ENCODE measurements at places on chromosomes 1 and 21.

DNA sequence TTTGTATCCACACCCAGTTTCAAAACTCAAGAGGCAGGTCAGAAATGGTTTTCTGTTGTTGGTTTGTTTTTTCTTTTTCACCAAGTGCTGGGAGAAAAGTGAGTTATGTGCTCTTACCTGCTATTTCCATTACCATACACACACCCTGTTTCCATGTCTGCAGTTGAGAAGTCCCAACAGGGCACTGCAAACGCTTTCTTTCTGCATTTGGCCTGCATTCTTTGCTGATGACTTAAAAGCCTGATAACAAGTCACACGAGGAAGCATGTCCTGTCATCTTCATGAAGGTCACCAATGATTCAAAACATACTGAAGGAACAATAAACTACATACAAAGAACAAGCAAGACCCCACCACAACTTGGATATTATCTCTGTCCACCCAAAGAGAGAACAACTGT is 24.8 kb upstream of the KCNE1 start:
- DNase-seq: no peak

- DNase-seq: no peak
Observed at GRCh38 chr1:241074507-241074906, 282.5 kb downstream of the RGS7 start.

DNA sequence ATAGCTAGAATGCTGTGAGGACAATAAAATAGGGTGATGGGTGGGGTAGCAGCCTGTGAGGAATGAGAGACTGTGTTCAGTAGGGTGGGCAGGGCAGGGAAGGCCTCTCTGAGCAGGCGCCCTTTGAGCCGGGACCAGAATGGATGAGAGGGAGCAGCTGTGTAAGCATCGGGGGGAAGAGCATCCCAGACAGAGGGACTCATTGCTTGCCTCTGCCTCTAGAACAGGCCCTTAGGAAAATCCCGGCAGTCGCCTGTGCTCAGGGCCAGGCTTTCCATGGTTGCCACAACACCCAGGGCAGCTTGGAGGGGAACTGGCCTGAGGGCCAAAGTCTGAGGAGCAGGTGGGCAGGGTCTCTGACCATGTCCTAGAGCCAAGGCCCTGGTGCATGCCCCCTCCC is 774 bp downstream of the SLC2A7 start:
- DNase-seq: no peak

GRCh38 chr1:205310976-205311704 is 10.4 kb downstream of the NUAK2 start:
- no peak for DNase-seq

DNA sequence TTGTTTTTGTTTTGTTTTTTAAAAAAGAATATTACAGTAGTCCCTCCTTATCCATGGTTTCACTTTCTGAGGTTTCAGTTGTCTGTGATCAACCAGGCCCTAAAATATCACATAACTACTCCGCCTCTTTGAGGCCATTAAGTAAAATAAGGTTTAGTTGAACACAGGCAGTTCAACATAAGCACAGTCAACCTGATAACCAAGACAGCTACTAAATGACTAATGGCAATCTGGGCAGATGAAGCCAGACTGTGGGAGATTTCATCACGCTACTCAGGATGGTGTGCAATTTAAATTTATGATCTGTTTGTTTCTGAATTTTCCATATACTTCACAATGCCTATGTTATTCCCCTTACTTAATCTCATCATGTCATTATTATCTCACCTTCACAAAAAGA is 30.1 kb downstream of the LDLRAD1 start:
- DNase-seq: no peak

DNA sequence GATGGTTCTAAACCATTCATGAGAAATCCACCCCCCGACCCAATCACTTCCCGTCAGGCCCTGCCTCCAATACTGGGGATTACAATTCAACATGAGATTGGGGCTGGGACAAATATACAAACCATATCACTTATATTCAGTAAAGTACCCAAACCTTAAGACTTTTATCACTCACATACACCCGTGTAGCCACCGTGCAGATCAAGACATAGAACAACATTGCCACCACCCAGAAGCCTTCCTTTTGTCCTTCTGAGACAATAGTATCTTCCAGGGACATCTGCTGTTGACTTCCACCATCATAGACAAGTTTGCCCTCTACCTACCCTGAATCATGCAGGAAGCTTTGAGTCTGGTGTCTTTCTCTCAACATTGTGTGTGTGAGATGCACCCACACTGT is 37.5 kb downstream of the CLIC6 start:
- DNase-seq: no peak

DNA sequence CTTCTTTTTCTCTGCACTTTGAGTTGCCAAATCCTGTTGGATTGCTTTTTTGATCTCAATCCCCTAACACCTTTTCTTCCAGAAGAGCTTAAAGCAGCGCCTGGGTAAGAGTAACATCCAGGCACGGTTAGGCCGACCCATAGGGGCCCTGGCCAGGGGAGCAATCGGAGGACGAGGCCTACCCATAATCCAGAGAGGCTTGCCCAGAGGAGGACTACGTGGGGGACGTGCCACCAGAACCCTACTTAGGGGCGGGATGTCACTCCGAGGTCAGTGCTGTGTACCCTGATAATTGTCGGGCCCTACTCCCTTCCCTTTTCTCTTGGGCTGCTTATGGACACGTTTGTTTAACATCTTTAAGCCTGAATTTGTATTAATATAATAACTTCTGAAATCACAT is 8.3 kb downstream of the CHTOP start:
- DNase-seq: no peak

DNA sequence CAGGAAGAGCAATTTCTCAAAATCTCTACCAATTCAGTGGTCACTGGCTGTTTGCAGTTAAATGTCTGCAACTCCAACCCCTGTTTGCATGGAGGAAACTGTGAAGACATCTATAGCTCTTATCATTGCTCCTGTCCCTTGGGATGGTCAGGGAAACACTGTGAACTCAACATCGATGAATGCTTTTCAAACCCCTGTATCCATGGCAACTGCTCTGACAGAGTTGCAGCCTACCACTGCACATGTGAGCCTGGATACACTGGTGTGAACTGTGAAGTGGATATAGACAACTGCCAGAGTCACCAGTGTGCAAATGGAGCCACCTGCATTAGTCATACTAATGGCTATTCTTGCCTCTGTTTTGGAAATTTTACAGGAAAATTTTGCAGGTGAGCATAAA is 167.2 kb downstream of the CRB1 start:
- no peak for DNase-seq

DNA sequence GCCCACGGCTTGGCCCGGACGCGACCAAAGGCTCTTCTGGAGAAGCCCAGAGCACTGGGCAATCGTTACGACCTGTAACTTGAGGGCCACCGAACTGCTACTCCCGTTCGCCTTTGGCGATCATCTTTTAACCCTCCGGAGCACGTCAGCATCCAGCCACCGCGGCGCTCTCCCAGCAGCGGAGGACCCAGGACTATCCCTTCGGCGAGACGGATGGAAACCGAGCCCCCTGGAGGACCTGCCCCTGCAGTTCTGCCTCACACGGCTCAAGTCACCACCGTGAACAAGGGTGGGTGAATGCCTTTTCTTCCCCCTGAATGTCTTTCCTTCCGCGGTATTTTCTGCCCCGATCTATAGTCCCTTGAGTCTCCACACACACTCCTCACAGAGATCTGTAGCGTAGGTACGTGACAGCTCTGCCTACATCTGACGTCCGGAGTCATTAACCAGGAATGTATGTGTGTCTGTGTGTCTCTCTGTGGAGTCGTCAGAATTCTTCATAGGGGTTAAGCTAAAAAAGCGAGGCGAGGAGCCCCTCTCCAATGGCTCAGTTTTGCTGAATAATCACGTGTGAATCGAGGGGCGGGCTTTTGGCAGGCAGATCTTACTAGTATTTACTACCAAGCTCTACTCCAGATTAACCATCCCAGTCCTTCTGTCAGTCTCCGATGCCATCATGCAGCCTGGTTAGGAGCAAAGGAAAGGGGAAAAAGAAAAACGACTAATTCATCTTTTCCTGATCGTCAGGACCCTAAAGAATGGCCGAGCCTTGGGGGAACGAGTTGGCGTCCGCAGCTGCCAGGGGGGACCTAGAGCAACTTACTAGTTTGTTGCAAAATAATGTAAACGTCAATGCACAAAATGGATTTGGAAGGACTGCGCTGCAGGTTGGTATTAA is at the start of gene CDKN2C:
Gene CDKN2C (plus strand): TSS at position 635 of the 898 bp plus-strand sequence. CDS start 124 bp downstream, at position 759.
- DNase-seq: no peak

GRCh38 chr1:165942062-165942461 is 114.6 kb downstream of the UCK2 start:
- DNase-seq: no peak

DNA sequence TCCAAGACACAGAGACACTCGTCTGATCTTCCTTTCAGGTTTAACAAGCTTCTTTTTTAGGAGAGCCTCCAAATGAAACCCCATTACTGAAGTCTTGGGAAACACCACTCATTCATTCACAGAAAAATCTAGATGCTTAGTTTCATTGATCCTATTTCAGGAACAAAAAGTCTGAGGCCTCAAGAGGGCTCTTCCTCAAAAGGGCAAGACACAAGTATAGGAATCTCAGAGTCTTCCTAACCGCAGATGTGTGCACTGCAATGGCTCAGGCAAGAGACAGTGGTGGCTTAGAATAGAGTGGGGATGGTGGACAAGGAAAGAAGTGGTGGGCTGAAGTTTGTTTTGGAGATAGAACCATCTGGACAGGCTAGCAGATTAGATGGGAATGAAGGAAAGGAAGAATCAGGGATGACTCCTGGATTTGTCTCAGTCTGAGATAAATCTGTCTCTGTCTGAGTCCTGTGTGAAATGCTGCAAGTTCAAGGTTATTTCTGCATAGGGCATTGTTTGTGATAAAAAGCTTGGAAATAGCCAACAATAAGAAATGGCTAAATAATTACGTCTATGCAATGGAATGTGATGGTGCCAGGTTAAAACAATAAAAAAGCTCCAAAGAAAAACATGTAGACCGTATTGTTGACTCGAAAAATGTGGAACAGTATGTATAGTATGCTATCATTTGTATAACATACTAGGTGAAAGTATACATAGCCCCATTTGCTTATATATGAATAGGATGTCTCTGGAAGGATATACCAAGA is 8.9 kb upstream of the CTSE start:
- no peak for DNase-seq

DNA sequence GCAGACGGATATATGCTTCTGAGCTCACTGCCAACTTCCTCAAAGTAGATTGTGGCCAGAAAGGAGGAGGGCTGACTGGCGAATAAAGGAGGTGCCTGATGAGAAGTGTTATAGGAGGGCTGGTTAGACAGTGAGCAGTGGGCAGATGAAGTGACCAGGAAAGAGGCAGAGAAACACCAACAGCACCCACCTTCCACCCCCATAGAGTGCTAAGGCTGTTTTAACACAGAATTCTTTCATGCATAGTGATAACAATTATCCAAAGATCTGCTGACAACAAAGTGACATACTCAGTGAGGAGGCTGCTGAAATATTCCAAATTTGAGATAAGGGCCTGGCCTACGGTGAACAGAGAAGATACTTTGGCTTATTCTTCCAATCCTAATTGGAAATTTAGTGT is 21.2 kb upstream of the MTR start:
- DNase-seq: no peak

DNA sequence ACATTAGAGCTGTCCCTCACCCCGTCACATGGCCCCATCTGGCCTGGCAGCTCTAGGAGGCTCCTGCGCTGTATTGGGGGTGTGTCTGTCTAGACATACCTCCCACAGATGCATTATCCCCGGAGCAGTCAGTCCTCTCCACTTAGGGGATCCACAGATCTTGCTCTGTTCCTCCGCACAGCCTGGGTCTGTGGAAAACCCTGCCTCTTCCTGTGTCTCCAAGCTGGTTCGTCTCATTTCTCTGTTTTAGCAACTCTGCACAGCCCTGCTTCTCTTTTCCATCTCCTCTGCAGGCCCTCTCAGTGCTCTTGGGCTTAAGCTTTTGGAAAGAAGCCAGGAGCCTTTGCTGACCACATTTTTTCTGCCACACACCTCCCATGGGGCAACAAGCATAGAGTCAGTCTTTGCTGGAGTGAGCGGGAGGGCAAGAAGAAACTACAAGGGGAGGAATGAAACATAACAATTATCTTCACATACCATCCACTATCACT is 241.5 kb downstream of the FOXD2 start:
- DNase-seq: no peak

- no peak for DNase-seq
Observed at GRCh38 chr1:24936684-24937083, 6.6 kb upstream of the RUNX3 start.

GRCh38 chr1:91170571-91170970 is 148.7 kb upstream of the ZNF644 start:
- no peak for DNase-seq
